GM23248 (cell line): ENCODE measurements at places on chromosomes 1 and 21. TPM values are rescaled to one million over a fixed set of nuclear protein-coding genes. Genes with fewer than 3 reads are reported as not detected.

SPRR2G gene
- not detected in 2 replicates for polyA plus RNA-seq

SLAMF8 gene
- polyA plus RNA-seq: 0.16 TPM in 1 of 2 replicates, not detected in the other

AIRE gene
- polyA plus RNA-seq: not detected in 2 replicates

SEMA6C gene
- 0.58 and 1.1 TPM in 2 replicates for polyA plus RNA-seq

HSPA6 gene
- polyA plus RNA-seq: 0.13 and 0.23 TPM in 2 replicates

OR14A2 gene
- not detected in 2 replicates for polyA plus RNA-seq

GJA5 gene
- polyA plus RNA-seq: 1.8 and 1.9 TPM in 2 replicates

SH3D21 gene
- 1.1 and 1.8 TPM in 2 replicates for polyA plus RNA-seq

TENT5C gene
- polyA plus RNA-seq: 0.19 and 0.20 TPM in 2 replicates

FHAD1 gene
- polyA plus RNA-seq: 0.24 TPM in 1 of 2 replicates, not detected in the other

MIXL1 gene
- not detected in 2 replicates for polyA plus RNA-seq

DNA sequence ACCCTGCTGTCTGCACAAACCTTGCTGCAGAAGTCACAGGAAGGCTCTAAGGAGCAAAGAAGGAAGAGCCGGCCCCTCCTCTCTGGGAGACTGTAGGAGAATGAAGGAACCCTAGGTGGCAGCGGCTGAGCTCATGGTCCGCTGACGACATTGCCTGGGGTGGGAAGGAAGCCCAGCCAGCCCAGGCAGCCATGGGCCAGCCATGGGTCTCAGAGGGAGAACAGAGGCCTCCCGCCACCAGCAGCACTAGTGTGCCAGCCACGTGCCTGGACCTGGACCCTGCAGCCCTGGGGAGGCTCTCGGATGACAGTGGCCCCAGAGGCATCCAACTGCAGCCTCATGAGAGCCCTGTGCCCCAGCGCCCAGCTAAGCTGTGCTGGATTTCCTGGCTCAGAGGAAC, 49.2 kb upstream of the POFUT2 start:
- no peak for DNase-seq

DNA sequence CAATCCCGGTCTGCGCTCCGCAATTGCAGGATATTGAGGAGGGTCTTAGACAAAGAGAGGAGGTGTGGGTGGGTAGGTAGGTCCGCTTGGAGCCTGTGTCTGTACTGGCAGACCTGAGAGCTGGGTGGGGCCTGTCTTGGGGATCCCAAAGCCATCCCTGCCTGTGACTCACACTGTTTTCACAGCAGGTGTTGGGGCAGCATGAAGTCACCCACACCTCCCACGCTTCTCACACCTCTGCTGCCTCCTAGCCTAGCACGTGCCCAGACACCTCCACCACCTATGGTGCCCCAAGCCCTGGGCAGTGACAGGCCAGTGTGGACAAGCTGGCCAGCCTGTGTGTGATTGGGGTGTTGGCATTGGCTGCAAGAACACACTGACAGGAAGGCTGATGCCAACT, 65.7 kb upstream of the ECE1 start:
- DNase-seq: no peak

DNA sequence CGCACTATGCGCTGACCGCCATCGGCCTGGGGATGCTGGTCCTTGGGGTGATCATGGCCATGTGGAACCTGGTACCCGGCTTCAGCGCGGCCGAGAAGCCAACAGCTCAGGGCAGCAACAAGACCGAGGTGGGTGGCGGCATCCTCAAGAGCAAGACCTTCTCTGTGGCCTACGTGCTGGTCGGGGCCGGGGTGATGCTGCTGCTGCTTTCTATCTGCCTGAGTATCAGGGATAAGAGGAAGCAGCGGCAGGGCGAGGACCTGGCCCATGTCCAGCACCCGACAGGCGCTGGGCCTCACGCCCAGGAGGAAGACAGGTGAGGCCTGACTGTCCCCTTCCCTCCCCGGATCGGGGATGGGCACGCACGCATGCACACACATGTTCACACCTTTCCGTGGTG, 31.9 kb upstream of the FHAD1 start:
- no peak for DNase-seq

DNA sequence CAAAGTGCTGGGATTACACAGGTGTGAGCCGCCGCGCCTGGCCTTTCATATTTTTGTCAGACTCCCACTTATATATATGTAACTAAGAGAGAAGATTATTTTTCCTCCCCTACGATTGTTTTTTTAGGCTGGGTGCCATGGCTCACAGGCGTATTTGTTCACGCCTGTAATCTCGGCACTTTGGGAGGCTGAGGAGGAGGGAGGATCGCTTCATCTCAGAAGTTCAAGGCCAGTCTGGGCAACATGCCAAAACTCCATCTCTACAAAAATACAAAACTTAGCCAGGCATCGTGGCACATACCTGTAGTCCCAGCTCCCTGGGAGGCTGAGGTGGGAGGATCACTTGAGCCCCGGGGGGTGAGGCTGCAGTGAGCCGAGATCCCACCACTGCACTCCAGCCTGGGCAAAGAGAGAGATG, 23.9 kb upstream of the ITLN2 start:
- DNase-seq: no peak

GRCh38 chr21:14850394-14850793, 214.4 kb downstream of the NRIP1 start:
- DNase-seq: peak; percentile 23

DNA sequence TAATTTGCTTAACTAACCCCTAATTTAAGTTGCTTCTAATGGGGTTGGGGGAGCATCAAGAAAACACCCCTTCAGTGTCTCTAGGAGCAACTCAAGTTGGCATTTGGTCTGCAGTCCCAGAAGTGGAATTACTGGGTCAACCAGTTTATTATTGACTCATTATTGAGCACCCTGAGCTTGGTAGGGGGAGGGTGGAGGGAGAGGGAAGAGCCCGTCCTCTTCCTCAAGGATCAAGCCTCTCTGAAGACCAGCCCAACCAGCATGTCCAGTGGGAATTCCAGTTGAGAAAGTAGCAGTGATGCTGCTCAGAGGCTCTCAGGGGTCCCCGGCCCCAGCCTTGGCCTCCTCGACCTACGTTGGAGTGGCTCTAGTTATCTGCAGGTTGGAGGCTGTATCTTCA, 2.1 kb upstream of the PLA2G2F start:
- no peak for DNase-seq

DNA sequence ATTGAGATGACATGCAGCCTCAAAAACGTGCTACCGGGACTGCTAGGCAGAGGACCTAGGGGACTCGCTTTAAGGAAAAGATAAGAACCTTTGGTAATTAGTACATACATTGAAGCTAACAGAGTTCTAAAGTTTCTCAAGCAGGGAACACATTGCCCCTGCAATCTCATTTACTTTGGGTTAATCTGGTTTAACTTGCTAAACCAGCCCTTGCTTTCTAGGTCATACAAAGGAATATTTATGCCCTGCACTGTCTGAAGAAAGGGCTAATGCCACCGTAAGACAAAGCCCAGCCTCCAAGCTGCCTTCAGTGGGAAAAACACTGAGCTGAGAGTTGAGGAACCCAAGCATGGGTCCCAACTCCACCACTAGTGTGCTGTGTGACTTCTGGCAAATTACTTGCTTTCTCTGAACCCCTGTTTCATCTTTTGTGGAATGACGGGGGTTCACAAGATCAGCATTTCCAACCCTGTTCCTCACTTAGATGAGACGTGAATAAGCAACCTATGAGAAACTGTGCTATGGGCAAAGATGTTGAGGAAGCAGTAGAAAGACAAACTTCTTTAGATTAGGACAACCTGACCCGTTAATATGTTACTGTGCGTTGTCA, 66.3 kb downstream of the VWA5B1 start:
- no peak for DNase-seq

- DNase-seq: no peak
Measured at GRCh38 chr1:242842094-242842493, 317.6 kb upstream of the PLD5 start.

DNA sequence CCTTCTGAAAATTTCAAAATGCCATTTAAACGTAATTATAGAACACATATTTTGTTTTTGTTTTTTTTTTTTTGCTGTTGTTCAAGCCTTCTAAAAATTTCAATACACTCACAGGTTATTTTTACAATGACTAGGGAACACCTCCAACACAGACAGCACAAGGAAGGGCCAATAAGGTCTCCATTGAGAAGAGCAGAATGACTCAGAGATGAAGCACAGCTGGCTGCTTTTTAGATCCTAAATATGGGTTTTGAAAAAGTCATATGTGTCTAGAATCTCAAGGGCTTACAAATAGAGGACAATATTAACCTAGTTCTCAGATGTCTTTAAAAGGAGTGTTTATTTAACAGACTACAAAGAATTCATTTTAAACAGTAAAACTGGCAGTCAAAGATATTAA, 104.6 kb downstream of the NEGR1 start:
- DNase-seq: peak; percentile 54

DNA sequence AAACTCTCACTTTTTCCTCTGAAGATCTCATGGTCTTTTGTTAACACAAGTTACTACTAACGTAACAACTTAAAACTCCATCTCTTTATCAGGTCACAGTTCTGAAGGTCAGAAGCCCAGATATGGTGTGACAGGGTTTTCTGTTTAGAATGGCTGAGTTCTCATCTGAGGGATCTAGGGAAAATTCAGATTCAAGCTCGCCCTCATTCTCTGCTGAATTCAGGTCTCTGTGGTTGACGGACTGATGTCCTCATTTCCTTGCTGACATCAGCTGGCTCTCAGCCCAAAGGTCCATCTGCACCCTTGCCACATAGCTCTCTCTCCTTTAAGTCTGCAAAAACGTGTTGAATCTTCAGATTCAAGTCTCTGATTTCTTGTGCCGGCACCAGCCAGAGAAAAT, 6.1 kb upstream of the NTPCR start:
- DNase-seq: no peak

DNA sequence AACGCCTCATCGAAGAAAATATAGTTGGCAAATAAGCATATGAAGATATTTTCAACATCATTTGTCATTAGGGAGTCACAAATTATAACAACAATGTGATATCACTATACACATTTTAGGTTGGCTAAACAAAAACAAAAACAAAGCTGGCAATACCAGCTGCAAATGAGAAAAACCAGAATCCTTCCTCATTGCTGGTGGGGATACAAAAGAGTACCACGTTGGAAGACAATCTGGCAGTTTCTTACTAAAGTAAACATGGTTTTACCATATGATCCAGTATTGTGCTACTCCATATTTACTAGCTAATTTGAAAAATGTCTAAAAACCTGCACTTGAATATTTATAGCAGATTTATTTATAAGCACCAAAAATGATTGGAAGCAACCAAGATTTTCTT, 1204.1 kb downstream of the MRPL39 start:
- DNase-seq: no peak

- no peak for DNase-seq
Measured at GRCh38 chr1:217097819-217098218, 374.6 kb upstream of the ESRRG start.

DNA sequence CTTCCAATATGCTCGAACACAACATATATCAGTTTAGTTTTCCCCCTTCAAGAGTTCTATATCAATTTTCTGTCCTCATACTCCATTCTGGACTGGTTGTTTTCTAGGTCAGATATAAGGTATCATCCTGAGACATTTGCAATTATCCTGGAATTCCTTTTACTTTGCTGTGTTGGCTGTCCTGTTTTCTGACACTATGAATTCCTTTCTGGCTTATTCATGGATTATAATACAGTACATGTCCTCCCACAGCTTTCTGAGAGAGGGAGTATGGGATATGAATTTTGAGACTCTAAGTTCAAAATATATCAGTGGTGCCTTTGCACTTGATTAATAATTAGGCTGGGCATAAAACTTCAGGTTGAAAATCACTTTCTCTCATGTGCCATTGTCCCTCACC, 11.9 kb downstream of the PHTF1 start:
- peak; percentile 72 for DNase-seq

DNA sequence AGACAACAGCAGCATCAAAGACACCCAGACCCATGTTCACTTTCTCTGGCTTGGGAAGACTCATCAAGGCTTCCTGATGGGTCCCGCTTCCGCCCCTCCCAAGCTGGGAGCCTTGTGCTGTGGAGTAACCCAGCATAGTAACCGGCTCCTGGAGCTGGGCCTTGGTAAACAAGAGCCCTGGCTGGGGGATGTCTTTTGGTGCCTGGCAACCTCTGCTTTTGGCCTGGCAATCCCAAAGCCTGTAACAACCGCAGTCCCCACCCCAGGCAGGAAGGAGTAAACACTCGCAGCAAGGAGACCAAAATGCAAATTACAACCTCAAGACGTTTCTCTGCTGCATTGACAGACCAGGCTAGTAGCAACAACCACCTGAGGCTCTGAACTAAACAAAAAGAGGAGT, 16.9 kb upstream of the THRAP3 start:
- peak; percentile 87 for DNase-seq

DNA sequence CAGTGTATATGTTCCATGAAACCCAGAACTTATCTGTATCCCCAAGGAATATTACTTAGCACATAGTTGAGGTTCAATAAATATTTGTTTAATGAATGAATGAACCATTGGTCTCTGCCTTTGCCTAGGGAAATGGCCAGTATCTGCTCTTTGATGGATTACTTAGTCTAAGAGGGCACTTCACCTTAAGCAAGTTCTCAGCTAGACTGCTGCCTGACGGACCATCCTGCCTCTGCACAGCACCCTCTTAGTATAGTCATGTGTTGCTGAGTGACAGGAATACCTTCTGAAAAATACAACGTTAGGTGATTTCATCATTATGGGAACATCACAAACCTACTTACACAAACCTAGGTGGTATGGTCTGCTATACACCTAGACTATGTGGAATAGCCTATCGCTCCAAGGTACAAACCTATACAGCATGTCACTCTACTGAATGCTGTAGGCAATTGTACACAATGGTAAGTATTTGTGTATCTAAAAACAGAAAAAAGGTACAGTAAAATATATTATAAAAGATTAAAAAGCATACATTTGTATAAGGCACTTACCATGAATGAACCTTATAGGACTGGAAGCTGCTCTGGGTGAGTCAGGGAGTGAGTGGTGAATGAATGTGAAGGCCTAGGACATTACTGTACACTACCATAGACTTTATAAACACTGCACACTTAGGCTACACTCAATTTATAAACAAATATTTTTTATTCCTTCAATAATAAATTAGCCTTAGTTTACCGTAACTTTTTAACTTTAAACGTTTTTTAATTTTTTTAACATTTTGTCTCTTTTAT, 83.7 kb upstream of the LRRC8D start:
- DNase-seq: peak; percentile 45

DNA sequence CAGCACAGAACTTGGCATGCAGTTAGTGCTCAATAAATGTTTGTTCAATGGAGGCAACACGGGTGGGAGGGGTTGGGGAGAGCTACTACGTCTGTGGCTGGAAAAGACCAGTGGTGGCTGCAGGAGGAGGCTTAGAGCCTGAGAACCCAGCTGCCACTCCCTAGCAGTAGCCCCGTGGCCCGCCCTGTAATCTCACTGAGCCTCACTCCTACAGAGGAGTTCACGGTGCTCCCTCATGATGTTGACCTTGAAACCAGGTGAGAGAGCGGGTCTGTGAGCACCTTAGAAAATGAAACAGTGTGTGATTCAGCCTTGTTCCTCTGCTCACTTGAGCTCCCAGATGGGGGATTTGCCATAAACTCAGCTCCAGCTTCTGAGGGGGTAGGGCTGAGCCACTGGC, 299.6 kb downstream of the NPHP4 start:
- DNase-seq: no peak
